ENCODE measurements at places on chromosomes 7 and 10.

GRCh38 chr10:11435581-11435981 is 175.9 kb downstream of the USP6NL start:
- no peak for DNase-seq

- DNase-seq: no peak
These were observed 120.9 kb downstream of the TMEM168 start for GRCh38 chr7:112669306-112669705.

GRCh38 chr7:12315049-12315448 is 88.6 kb downstream of the VWDE start:
- DNase-seq: no peak

DNA sequence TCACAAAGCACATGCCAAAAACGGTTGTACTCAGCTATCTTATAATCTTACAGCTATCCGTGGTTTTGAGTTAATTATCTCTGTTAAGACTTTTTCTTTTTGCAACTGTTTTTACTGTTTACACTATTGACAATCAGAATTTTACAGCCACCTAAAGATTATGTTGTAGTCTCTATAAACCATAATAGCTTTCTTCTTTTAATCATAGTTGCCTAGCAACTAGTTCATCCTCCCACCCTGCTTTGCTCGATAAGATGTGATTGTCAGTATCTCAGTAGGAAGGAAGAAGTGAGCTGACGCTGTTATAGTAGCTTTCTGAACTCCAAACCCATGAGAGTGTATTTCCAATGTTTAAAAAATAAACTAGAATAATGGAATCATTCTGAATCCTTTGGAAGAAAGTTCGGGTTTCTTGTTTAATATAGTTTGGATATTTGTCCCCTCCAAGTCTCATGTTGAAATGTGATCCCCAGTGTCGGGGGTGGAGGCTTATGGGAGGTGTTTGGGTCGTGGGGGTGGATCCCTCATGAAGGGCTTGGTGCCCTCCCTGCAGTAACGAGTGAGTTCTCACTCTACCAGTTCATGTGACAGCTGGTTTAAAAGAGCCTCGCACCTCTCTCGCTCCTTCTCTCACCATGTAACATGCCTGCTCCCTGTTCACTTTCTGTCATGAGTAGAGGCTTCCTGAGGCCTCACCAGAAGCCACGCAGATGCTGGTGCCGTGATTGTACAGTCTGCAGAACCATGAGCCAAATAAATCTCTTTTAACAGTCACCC is 68.1 kb downstream of the SVOPL start:
- DNase-seq: no peak

GRCh38 chr7:109996411-109996810 is 1094.5 kb upstream of the LRRN3 start:
- DNase-seq: no peak

GRCh38 chr10:129415215-129416140 is 51.6 kb upstream of the MGMT start:
- DNase-seq: no peak

GRCh38 chr10:95976362-95977229 is 66.8 kb upstream of the CCNJ start:
- no peak for DNase-seq

DNA sequence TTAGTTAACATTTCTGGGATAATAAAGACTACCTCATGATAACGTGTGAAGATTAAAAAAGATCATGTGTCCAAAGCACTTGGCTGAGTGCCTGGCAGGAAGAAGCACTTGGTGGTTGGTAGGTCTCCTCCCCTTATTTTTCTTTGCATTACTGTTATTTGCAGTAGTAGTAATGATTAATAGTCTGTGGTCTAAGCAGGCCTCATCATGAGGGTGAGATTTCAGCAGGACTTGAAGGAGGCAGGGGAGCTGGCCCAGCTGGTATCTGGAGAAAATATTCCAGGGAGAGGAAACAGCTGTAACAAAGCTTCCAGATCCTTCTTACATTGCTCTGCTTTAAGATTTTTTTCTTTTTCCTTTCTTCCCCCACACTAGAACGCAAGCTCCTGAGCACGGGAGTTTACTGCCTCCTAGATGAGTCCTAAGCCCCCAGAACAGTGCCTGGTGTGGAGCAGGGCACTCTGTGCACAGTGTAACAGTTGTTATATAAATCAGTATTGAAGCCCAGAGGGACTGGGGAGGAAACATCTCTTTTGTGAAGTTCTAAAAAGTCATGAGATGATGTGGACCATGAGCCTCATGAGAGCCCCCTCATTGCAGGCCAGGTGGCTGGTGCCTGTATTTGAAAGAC is 31.1 kb upstream of the RHEB start:
- DNase-seq: no peak

- DNase-seq: no peak
These were observed 46.2 kb downstream of the VWDE start for GRCh38 chr7:12357508-12357907.

- no peak for DNase-seq
These were observed 171.8 kb upstream of the SHH start for GRCh38 chr7:155984028-155984580.

GRCh38 chr7:48078470-48078869 is 10.6 kb upstream of the UPP1 start:
- DNase-seq: no peak

GRCh38 chr10:121433965-121434364 is 164.3 kb downstream of the FGFR2 start:
- no peak for DNase-seq

GRCh38 chr7:44327981-44328380 is 2.6 kb upstream of the CAMK2B start:
- DNase-seq: no peak

DNA sequence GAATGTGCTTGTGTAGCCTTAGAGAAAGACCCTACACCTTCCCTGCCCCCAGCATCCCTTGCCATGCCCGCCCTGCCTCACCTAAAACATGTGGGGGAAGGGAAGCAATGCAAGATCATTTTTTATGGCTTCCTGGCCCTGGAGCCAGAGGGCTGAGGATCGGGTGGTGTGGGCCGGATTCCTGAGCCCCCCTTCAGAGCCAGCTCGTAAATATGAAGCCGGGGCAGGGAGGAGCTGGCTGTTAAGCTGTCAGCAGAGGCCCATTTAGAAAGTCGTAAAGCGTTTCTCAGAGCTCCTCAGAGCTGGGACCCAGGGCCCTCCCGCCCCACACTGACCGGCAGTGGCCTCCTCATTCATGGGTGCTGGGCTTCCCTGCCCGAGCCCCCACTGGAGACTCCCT is 23.9 kb downstream of the UNC5B start:
- no peak for DNase-seq

GRCh38 chr7:5629941-5630340 is 151.5 kb downstream of the RNF216 start:
- peak; percentile 34 for DNase-seq

DNA sequence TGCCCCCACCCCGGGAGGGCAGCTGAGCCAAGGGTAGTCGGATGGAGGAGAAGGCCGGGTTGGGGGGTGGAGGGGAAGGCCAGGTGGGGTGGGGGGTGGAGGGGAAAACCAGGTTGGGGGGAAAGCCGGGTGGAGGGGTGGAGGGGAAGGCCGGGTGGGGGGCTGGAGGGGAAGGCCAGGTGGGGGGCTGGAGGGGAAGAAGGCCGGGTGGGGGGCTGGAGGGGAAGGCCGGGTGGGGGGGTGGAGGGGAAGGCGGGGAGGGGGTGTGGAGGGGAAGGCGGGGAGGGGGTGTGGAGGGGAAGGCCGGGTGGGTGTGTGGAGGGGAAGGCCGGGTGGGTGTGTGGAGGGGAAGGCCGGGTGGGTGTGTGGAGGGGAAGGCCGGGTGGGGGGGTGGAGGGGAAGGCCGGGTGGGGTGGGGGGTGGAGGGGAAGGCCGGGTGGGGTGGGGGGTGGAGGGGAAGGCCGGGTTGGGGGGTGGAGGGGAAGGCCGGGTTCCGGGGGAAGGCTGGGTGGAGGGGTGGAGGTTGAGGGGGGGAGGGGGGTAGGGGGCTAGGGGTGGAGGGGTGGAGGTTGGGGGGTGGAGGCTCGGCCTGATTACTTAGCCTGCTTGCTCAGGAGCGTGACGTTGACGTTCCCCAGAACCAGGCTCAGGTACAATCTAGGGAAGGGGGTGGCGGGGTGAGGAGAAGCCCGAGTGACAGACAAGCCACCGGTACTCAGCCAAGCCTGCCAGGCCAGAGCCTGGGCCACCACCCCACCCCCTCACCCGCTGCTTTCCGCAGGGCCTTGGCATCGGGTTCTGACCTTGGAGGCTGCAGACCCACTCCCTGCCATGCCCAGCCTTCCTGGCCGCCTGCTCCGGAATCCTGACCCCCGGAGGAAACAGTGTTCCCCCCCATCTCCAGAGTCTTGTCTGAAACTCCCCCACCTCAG is 5.6 kb downstream of the TMEM120A start:
- no peak for DNase-seq

DNA sequence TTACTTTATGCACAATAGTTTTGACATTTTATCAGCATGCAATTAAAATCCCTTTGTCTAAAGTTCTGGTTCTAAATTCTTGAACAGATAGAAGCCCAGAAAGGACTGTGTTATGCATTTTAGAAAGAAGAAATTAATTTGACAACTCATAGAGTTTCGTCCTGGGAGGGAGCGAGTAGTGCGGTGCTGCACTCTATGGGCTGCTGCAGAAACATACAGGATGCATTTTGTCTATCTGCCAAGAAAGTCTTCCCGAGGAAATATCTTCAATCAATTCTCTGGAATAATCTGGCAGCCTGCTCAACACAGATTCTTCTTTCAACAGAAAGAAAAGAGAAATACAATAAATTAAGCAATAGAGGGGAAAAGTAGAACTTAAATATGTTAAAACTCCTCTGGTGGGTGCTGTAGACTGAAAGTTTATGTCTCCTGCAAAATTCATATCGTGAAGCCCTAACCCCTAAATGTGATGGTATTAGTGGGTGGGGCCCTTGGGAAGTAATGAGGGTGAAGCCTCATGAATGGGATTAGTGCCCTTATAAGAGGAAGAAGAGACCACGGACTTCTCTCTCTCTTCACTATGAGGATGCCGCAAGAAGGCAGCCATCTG is 39.0 kb upstream of the IFRD1 start:
- no peak for DNase-seq

- DNase-seq: no peak
These were observed 1.5 kb upstream of the HOXA9 start for GRCh38 chr7:27166531-27167505.

GRCh38 chr10:76106611-76107010 is 675.2 kb downstream of the LRMDA start:
- no peak for DNase-seq

- DNase-seq: no peak
These were observed 468.0 kb downstream of the MAGI2 start for GRCh38 chr7:78985509-78985908.

GRCh38 chr10:127266431-127266830 is 70.0 kb upstream of the INSYN2A start:
- DNase-seq: no peak

DNA sequence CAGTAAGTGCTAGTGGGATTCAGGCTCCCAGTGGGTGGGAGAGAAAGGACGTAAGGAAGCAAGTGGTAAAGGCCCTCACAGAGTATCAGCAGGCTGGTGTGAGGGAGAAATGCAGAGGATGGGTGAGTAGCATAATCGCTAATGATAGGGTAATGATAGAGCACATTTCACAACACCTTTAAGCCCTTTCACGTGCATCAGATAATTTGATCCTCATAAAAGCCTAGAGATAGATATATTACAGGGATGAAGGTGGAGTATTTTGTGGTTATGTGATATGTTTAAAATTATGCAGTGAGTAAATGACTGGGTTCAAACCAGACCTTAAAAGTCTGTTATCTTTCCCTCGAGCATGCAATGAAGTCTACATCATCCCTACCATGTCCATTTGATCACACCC is 10.3 kb downstream of the LEP start:
- DNase-seq: no peak

GRCh38 chr10:53786236-53786900 is 1013.8 kb upstream of the MBL2 start:
- no peak for DNase-seq

- no peak for DNase-seq
These were observed 21.7 kb downstream of the PLAU start for GRCh38 chr10:73932620-73933112.

All from stimulated activated CD8-positive, alpha-beta memory T cell treated with anti-CD3 and anti-CD28 coated beads, Interleukin-2, amount 100 ng/mL, for 1 hour (primary cell).